ENCODE measurements at places on chromosomes 5 and 9.

DNA sequence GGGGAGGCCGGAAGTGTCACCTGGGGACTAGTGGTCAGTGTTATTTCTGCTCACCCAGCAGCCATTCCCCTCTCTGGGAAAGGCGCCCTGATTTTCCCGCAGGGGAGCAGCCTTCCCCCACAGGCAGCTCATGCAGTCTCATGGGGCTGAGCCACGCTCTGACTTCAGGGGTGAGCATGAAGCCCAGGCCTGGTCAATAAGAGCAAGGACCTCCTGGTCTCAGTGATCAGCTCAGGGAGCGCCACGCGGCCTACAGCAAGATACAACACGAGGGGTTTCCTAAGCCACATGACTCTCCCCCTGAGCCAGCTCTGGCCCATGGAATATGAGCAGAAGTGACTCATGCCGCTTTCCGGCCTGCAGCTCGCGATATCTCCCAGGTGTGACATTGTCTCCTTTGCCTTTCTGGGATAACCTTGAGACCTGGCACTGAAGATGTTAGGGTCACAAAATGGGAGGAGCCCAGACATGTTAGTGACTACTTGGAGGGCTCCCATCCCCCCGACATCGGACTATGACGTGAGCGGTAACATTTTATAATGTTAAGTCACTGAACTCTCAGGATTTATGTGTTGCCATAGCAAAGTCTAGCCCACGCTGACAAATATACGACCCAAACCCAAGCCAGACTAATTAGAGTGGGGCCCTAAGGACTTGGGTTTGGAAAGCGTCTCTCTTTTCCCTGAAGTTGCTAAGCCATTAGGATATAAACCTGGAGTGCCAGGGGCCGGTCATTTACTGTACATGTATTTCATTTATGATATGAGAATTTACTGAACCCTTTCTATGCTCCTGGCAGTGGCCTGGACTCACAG lies 46.5 kb upstream of the GFPT2 start:
- DNase-seq, result no peak

- DNase-seq, result no peak
Measured at GRCh38 chr9:136219276-136219675, 14.3 kb upstream of the LHX3 start.

GRCh38 chr9:88585426-88585825 lies 50.4 kb downstream of the NXNL2 start:
- no peak for DNase-seq

DNA sequence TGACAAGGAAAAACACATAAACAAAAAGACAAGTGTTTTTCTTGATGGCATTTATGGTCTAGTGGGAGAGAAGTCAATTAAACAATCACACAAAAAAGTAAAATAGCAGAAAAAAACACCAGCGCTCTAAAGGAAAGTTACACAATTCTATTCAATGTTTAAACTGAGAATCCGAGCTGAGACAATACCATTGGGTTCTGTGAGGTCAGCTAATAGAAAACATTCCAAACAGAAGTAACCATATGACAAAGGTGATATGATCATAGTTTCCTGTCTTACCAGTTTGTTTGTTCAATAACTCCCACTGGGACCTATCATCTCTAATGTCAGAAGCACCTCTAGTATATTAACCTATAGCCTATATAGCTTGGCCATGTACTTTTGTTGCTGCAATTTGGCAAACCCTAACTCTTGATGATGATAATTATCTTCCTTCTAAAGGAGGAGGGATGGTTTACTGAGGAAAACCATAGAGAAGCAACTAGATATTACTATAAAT lies 1030.0 kb downstream of the CDH12 start:
- DNase-seq, result no peak

DNA sequence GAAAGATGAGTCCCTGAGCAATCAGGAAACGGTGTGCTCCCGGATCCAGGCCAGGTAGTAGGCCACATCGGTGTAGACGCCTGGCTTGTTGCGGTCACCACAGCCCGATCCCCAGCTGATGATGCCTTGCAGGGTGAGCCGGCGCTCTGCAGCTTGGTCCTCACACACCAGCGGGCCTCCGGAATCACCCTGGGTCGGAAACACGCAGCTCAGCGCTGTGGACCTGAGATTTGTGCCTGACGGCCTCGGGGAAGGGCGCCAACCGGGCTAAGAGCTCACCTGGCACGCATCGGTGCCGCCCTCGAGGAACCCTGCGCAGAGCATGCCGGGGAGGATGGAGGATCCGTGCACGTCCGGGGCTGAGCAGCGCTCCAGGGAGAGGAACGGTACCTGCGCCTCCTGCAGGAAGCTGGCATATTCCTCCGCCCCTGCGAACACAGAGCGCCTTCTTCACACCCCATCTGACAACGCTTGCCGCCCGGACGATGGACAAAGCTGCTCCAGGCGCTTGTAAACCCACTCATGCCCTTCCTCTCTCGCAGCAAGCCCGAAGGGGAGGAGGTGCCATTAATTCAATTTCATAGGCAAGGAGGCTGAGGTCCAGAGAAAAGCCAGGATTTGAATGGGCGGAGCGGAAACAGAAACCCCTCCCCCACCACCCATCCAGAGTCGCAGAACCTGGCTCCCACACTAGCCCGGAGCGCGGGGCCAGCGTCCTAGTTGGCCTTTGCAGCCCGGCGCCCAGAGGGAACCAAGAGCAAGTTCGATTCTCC lies 2.0 kb upstream of the PFN3 start:
- peak; percentile 78 for DNase-seq

GRCh38 chr5:106874974-106875373 lies 795.8 kb downstream of the EFNA5 start:
- DNase-seq, result no peak

DNA sequence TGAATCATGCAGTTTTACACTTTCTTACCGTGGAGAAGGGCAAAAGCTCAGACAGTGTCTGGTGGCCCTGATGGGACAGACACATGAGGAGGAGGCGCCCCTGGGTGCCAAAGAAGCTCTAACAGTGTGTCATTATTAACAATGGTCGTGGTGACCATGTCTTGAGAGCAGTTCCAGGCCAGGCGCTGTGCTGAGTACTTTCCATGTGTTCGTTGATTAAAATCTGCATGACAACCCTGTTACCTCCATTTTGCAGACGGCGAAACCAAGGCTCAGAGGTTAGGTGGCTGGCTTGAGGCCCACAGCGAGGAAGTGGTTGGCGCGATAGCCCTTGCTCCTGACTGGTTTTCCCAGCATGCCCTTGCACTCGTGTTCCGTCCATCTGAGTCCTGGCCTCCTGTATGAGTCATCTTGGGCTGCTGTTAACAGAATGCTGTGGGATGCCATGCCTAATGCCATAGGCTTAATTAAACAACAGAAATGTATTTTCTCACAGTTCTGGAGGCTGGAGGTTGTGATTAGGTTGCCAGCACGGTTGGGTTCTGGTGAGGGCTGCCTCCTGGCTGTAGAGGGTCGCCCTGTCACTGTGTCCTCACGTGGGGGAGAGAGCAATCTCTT lies 92.0 kb downstream of the AMBP start:
- no peak for DNase-seq

DNA sequence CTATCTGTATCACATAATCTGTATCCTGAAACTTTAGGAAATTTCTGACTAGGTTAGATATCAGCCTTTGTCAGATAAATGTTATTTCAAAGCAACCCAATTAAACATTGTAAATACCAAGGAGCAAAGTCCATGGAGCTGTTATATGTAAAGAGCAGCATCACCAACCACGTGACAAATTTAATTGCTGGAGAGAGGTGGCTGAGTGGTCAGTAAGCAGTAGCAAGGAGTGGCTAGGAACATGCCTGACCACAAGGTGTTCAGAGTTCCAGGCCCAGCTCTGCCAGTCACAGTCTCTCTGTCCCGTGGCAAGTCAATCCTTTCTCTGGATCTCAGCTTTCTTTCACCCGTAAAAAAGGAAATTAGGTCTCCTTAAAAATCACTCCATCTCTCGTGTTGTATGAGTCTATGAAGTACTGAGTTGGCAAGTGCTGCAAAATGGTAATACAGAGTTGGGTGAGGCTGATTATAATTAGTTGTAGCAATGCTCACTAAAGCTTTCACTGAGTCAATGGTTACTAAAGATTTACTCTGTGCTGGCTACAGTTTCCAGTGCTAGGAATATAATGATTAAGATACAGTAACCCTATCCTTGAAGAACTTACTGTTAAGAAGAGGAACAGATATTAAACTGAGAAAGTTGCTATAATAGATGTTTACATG lies 166.1 kb downstream of the GNAQ start:
- DNase-seq, result no peak

Measured in activated T-cell treated with anti-CD3 and anti-CD28 coated beads, Interleukin-2, amount 50 U/mL, for 48 hours (primary cell).